Fibroblast of pulmonary artery (primary cell): ENCODE measurements at places on chromosomes 13 and 19.

DNA sequence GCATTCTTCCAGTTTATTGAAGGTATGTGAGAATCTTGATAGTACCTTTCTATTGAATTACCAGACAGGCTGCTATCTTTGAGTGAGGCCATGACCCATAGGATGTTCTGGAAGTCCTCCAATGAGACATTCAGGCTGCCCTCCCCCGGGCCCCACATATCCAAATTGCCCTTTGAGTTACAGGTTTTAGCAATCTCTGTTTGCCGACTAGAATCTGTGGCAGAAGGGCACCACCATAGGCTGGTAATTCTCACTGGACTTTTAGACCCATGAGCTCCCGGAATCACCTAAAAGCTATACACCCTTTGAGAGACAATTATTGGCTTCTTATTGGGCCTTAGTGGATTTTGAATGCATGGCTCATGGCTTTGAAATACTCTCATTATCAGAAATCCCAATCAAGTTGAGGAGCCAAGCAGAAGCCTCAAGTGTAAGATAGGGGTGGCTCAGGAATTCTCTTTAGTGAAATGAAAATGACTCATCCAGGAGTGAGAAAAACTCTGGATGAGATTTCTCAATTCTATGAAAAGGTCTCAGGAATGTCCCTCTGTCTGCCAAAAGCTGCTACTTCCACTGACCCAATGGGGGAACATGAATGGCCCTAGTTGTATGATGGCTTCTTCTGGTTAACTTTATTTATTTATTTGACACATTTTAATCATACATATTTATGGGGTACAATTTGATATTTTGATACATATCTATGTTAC is 172.1 kb upstream of the CSNK1A1L start:
- DNase-seq = peak; percentile 68

GRCh38 chr19:18940769-18941627 is at the start of gene HOMER3:
TSS of gene HOMER3 (minus strand) at chr19:18941217. CDS start at chr19:18938982, 2,235 bp downstream.
- DNase-seq = peak; percentile 56

DNA sequence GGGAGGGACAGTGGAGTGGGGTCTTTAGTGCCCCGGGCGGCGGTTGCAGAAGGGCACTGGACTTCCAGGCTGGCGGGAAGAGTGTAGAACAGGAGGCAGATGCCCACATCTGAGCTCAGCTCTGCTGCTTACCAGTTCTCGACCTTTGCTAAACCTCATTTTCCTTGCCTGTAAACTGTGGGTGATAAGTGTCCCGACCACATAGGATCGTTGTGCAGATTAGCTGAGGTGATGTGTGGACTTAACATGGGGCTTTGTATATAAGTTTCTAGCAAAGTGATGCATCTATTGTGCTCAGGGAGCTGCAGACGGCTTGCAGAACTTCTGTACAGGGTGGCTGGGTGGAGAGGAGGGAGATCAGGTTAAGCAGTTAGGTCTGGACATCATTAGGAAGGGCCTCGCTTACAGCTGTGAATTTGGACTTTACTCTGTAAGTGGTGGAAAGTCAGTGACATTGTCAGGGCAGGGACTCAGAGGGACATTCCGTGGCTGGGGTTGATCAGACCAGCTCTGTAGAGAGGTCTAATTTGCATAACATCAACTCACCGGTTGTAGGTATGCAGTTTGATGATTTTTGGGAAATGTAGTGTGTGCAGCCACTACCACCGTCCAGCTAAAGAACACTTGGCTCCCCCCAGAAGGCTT is 70.0 kb downstream of the SPATA13 start:
- DNase-seq = no peak

- DNase-seq = no peak
Measured at GRCh38 chr13:78129359-78129758, 210.7 kb upstream of the EDNRB start.

GRCh38 chr13:93758575-93758974 is 532.0 kb downstream of the GPC6 start:
- DNase-seq = peak; percentile 49

GRCh38 chr19:23095418-23095817 is 21.4 kb upstream of the ZNF730 start:
- DNase-seq = no peak

- DNase-seq = no peak
Measured at GRCh38 chr19:13959962-13960862, 7.9 kb downstream of the DCAF15 start.

GRCh38 chr13:74162782-74163181 is 28.6 kb upstream of the KLF12 start:
- DNase-seq = no peak

- DNase-seq = no peak
Measured at GRCh38 chr19:1291761-1292418, 6.2 kb downstream of the EFNA2 start.

DNA sequence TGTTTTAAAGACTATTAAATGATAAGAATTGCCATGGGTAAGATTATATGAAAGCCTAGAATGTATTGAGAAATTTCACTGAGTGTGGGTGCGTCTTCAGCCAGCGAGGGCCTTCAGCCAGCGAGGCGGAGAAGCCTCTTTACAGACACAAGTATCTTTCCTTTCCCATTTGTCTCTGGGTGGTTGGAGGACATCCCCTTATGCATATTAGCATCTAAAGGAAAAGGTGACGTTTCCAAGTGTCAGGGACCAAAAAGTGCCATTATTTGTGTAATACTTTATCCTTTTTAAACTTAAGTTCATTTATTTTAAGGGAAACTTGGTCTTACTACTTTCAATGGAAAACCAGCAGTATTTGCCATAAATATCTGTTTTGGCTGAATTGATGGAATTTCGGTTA is 22.2 kb downstream of the SMARCA4 start:
- DNase-seq = no peak

DNA sequence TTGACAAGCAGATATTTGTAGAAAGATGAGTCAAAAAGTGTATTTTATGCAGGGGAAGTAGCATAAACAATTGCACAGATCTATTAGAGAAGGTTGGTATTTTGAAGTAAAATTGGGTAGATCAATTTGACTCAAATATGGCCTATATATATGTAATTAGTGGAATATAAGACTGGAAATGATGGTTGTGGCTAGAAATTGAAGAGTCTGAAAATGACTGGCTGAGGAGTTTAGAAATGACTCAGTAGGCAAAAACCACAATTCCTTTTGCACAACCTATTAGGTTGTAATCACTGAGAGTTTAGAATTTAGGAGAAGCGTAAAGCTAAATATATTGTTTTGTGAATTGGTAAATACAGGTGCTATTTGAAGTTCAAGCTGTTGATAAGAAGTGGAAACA is 622.6 kb upstream of the PCDH20 start:
- no peak for DNase-seq

GRCh38 chr19:49904136-49904535 is 7.4 kb upstream of the IL4I1 start:
- DNase-seq = no peak

- DNase-seq = peak; percentile 67
Measured at GRCh38 chr19:48780631-48781391, 25.5 kb downstream of the FGF21 start.

GRCh38 chr13:97495678-97496077 is 61.7 kb downstream of the RAP2A start:
- DNase-seq = no peak

- DNase-seq = no peak
Measured at GRCh38 chr19:33399081-33399744, 25.7 kb downstream of the CEBPG start.

DNA sequence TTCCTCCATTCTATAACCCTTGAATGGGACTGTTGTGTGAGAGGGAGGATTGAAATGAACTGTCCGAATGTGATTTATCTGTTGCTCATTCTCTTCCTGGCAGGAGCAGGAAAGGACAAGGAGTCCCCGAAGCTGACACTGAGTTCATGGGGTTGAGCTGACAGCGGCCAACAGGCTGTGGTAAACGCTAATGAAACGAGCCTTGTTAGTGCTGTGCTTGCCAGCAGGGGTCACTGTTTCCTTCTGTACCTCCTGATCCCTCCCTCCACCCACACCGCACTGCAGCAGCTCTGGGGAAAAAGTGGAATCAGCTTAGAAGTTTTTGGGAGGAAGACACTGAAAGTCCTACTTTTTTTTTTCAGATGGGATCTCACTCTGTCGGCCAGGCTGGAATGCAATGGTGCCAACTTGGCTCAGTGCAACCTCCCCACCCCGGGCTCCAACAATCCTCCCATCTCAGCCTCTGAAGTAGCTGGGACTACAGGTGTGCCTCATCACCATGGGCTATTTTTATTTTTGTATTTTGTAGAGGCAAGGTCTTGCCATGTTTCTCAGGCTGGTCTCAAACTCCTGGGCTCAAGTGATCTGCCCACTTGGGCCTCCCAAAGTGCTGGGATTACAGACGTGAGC is 6.7 kb upstream of the ZNF761 start:
- DNase-seq = peak; percentile 82

DNA sequence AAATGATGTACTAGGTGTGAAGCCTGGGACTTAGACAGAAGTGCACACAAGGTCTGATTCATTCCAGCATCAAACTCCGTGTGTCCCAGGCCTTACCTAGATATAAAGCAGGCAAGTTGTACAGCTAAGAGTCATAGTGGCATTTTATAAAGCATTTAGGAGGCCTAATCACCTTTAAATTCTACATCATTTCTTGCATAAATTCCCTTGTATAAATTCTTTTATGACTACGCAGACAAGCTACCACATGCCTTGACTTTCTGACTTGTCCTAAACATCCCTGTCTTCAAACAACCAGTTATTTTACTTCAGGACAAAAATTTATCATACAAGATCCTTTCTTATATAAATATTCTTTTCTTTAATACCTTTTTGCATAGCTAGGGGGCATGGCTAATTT is 22.5 kb downstream of the TMEM255B start:
- no peak for DNase-seq

- no peak for DNase-seq
Measured at GRCh38 chr19:3801412-3802096, 15.4 kb upstream of the MATK start.

- no peak for DNase-seq
Measured at GRCh38 chr19:3494051-3494450, 6.4 kb downstream of the DOHH start.

GRCh38 chr13:53782488-53782961 is 753.9 kb downstream of the OLFM4 start:
- peak; percentile 66 for DNase-seq

DNA sequence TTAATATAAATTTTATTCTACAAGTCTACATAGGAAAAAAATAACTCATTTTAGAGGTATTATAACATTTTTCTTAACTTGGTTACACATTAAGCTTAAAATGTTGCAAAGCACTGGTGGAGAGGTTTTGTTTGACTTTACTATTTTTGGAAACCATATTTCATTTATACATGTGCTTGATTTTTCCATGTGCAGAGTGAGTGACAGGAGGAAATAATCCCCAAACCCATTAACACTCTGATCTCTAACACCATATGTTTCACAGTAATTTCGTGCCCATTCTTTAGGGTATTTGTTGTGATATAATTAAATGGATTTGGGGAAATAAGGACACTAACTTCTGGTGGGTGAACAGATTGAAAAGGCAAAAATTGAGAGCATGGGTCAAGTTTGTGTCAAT is 2124.4 kb upstream of the PCDH20 start:
- DNase-seq = no peak

- no peak for DNase-seq
Measured at GRCh38 chr19:33287927-33288326, 14.4 kb downstream of the CEBPA start.
